ENCODE measurements at places on chromosomes 7 and 10.

DNA sequence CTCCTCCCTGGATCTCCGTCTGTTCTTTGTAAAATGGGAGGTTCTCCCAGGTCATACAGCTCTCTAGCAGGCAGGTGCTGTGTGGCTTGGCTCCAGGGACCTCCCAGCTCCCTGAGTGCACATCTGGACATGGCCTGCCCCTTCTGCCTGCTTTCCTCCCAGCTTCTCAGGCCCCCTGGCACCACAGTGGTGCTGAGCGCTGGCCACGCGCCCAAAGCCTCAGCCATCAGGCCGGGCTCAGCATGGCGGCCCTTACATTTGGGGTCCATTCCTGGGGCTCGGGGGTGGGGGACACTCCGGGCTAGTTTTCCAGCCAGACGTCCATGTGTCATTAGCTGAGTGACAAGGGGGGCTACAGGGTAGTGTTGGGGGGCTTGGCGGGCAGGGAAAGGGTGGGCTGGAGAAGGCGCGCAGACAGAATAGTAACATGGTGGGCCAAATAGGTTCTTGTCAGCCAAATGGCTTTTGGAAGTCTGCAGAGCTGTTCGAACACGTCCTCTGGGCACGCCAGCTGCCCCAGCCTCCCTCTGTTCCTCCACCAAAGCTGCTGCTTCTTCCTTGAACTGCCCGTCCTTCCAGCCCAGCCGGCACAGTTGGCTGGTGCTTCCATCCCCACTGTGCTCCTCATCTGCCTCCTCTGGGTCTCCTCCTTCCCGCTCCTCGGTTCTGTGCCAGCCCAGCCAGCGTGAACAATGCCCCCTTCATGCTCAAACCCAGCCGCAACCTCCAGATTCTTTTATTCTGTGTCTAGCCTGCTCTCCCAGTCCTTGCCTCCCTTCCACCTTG is 65.9 kb downstream of the GOLGA7B start:
- peak; percentile 52 for DNase-seq

DNA sequence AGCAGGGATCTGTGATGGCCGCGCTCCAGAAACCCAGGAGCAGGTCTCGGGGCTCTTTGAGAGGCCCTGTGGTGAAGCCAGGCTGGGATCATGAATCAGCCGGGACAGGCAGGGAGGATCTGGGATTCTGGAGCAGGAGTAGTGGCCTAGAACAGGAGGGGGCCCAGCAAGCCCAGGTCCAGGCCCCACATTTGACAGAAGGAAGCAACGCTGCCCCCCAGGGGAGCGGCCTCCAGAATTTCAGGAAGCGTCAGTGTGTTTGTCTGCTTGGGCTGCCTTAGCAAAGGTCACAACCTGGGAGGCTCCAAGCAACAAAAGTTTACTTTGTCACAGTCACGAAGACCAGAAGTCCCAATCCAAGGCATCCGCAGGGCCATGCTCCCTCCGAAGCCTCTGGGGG is 36.8 kb downstream of the CLRN3 start:
- DNase-seq = no peak

- no peak for DNase-seq
Observed at GRCh38 chr7:64630496-64630895, 35.4 kb upstream of the ZNF107 start.

GRCh38 chr10:29715296-29715695 is 80.5 kb upstream of the SVIL start:
- no peak for DNase-seq

DNA sequence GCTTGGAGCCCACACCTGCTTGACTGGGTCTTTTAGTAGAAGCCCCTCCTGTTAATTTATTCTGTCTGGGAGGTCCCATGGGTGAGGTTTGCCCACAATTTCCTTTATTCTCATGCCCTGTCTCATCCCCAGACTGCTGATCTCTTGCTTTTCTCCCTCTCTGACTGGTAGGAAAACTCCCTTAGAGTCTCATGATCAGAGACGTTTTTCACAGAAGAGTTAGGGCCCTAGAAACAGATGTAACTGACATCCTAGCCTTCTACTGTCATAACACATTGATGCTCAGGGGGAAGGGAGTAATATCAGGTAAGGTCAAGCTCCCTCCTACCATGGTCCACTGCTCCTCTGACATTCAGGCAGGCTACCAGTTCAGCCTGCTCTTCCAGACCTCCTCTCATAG is 43.7 kb upstream of the WASL start:
- DNase-seq = no peak

DNA sequence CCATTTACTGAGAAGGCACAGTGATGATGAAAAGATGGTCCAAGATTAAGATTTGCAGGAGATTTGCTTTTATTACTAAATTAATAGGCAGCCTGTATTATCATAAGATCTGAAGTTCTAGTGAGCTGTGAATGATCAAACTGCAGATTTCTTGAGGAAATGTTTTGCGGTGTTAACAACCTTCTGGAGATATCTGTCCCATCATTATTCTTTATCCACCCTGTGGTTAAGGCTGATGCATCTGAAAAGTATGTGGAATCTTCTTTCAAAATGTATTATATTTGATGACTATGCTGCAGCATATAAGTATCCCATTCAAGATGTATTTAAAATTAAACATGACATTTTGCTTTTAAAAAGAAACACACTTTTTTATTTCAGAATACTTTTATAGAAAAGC is 150.3 kb downstream of the POLR1F start:
- no peak for DNase-seq

DNA sequence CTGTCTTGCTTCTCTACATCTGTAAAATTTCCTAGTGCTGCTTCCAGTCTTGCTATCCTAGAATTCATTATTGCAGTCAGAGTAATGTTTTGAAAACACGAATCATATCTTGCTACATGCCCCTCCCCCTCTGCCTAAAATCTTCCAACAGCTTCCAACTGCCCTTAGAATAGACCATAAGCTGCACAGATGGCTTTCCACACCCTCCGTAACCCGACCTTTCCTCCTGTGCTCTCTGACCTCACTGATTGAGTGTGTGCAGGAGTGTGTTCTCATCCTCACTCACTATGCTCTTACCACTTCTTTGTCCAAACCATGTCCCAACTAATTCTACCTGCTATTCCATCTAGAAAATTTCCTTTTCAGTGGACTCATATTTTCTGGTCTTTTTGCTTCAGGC is 121.2 kb upstream of the ANKRD1 start:
- DNase-seq = no peak

- no peak for DNase-seq
Observed at GRCh38 chr10:100362570-100363496, 15.8 kb downstream of the SCD start.

DNA sequence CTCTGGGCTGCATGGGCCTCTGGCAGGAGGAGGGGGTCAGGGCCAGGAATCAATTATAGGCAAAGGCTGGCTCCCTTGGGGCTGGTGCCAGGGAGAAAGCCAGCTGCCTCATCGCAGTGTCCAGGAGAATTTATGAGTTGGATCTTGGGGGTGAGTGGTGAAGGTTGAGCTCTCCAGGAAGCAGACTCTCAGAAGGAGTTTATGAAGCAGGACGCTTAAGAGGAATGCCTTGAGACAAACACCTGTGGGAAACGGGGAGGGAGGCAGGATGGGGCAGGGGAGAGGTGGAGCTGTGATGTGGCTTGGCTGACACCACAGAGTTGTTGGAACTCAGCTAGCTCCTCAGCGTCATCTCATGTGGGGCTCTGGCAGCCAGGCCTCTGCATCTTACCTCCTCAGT is 428.5 kb downstream of the RPS24 start:
- DNase-seq = no peak

DNA sequence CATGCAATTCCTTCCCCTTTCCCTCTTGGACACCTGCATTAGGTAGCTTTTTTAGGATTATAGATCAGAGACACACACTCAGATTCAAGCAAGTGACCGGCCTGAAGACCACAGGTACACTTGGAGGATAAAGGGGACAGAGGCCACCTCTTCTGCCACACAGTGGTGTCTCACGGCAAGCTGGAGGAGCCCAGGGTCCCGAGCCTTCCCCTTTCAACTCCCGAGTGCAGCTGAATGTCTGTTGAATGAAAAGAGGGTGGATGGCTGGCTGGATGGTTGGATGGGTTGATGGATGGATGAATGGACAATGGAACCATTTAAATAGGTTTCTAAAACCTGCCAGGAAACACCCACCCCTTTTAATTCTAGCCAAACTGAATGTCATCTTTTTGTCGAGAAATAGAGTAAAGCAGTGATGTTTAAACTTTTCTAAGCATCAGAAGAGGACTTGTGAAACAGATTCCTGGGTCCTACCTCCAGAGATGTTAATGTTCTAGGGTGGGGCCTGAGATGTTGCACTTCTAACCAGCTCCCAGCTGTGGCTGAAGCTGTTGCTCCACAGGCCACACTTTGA is 49.2 kb upstream of the ZMIZ1 start:
- no peak for DNase-seq

DNA sequence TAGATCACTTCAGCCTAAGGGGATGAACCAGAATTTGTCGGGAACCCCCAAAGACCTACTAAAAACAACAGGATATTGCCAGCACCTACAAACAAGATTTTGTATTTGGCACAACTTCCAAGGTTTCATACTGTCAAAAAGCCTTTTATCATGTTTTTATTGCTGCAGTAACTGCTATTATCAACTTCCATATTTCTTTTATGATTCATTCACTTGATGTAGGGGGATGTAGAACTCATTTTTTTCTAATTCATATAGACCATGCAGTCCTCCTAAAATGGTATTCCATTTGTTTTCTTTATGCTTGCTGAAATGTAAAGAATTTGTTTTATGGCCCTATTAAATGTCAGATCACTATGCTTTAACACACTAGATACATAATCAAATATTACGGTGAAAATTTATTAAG is 30.0 kb upstream of the WNT16 start:
- no peak for DNase-seq

- no peak for DNase-seq
Observed at GRCh38 chr7:6725003-6725402, 18.3 kb upstream of the ZNF12 start.

- DNase-seq = no peak
Observed at GRCh38 chr10:131697476-131698128, 203.2 kb upstream of the PPP2R2D start.

- DNase-seq = no peak
Observed at GRCh38 chr10:49177391-49178355, 10.5 kb downstream of the TMEM273 start.

GRCh38 chr7:69438584-69439412 is 159.5 kb upstream of the AUTS2 start:
- no peak for DNase-seq

DNA sequence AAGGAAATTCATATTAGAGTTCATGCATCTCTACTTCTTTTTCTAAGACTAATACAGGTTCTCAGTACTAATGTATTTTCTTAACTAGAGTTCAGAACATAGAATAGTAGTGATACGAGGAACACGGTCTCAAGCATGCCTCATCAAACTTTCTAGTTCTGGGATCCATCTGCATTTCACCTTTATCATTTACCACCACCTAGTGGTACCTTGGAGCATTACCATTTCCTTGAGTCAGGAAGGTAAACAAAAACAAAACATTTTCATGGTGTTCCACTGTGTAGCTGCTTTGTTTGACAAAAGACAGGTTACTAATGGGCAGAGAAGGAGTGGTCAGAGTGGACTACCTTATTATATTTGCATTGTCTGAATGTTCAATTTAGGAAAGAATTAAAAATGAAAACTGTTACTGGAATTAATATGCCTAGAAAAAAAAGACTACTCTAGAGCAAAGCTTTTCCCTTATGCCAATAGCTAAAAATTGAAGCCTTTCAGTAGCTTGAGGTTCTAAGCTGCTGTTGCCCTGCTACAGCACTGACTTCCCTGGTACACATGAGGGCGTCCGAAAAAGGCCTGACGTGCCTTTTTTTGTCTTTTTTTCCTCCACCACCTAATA is 44.5 kb downstream of the STARD3NL start:
- peak; percentile 29 for DNase-seq

- peak; percentile 51 for DNase-seq
Observed at GRCh38 chr7:130758429-130759056, 24.5 kb upstream of the KLF14 start.

DNA sequence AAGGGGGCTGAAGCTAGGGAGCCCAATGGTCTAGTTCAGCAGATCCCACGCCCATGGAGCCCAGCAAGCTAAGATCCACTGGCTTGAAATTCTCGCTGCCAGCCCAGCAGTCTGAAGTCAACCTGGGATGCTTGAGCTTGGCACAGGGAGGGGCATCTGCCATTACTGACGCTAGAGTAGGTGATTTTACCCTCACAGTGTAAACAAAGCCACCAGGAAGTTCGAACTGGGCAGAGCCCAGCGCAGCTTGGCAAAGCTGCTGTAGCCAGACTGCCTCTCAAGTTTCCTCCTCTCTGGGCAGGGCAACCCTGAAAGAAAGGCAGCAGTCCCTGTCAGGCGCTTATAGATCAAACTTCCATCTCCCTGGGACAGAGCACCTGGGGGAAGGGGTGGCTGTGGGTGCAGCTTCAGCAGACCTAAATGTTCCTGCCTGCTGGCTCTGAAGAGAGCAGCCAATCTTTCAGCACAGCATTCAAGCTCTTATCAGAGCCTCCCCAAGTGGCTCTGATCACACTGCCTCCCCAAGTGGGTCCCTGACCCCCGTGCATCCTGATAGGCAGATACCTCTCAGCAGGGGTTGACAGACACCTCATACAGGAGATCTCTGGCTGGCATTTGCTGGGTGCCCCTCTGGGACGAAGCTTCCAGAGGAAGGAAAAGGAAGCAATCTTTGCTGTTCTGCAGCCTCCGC is 167.8 kb downstream of the CCDC71L start:
- peak; percentile 5 for DNase-seq

DNA sequence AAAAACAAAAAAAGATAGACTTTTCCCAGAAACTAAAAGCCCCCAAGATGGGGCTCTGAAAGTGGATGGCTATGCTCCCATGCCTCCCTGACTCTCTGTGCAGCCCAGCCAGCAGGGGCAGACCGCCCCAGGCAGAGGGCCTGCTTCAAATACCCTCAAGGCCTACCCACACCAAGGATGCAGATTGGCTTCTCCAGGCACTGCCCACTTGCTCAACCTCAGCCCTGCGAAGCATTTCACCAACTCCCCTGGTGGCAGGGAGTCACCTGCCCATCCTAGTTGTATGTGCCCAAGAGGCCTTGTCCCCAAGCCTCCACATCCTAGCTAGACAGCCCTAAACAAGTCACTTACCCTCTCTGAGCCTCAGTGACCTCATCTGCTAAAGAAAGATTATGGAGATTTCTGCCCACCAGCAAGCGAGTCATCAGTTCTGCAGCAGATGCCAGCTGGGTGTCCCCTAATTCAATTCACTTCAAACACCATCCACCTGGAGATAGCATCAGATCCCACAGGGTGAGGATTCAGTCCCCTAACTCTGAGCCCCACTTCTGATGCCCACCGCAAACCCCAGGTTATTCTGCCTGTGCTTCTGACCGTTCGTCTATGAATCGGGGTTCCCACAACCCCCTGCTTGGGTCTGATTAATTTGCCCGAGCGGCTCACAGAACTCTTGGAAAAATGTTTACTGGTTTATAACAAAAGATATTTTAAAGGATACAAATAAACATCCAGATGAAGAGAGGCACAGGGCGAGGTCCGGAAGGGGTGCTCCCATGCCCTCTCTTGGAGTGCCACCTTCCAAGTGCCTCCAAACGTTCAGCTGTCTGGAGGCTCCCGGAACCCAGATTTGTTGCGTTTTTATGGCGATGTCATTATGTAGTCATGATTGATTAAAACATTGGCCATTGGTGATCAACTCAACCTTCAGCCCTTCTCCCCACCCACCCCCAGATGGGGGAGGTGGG is 18.6 kb upstream of the ZMIZ1 start:
- no peak for DNase-seq
